NCI-H748 treated with DMSO at 0.1 percent for 48 hours (cell line): ENCODE measurements at places on chromosomes 3 and 15.
A peak's percentile ranks its signal among the peaks of the same experiment; 100 is the strongest.

GRCh38 chr3:19046440-19046839 lies 101.9 kb upstream of the KCNH8 start:
- no peak for DNase-seq

GRCh38 chr3:64266065-64266931 lies 41.0 kb upstream of the PRICKLE2 start:
- no peak for DNase-seq

GRCh38 chr3:39189150-39189958 lies 3.0 kb downstream of the XIRP1 start:
- no peak for DNase-seq

DNA sequence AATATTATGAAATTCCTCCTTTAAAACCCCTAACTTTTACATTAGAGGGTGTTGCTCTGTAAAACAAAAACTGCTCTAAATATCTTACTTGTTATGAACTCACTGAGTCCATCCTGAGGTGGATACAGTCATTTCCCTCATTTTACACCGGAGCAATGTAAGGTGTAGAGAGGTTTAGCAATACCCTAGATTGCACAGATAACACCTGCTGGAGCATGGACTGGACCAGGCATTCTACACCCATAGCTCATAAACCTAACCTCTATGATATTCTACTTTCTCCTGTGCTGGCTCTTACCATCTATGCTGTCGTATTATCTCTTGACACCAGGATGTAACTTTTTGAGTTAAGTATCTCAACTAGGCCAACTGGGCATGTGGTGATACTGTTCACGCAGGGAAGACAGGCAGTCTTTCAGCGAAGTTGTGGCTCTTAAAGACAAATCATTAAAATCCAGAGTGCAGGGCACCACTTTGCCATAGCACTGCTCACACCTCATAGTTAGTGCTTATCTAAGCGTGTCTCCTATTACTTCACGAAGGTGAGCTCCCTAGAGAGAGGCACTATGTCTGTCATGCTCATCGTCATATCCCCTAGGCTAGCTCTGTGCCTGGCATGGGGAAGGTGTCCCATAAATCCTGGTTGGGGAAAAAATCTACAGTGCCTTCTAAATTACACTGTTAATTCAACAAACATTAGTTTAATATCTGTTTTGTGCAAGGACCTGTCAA lies 100.1 kb upstream of the SLC2A2 start:
- no peak for DNase-seq

DNA sequence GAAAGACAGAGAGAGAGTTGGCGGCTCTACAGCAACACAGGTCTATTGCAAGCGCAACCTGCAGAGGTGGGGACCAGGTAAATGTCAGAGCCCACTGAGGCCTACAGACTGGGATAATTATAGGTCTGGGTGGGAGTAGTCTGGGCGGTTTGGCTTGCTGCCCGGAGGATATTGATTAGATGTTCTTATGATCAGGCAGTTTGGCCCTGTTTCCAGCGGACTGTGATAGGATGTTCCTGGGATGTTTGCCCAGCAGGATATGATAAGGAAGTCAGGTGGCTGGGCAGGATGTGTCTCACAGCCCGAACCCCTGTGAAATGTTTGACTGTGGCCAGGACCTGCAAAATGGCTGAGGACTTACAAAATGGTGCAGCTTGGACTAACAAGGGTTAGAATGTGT lies 364.9 kb downstream of the NAALADL2 start:
- peak; percentile 77 for DNase-seq

DNA sequence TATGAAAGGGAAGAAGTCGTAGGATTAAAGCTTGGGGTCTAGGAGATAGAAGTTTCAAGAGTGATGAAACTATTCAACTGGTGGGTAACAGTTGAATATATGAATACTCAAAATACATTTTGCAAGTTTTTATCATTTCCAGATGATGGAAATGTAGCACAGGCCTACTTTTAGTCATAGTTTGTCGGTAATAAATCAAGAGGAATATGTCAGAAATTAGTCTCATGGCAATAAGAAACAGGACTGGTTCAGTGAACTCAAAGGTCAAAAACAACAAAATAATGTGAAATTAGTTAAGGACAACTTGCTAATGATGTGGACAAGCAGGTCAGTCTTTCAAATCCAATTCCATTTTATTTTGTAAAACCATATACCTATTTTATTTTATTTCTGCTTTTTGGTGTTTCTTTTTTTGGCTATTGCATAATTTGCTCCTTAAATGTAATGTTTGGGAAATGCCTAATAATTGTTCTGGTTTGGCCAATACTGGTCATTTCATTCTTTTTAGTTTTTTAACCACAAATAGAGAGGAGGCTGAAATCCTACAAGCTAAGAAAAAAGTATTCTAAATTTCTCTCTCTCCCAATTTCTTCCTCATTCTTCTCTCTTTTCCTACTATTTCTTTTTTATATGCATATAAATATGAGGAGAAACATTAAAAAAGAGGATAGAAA lies 195.2 kb upstream of the ARHGEF26 start:
- DNase-seq: no peak

GRCh38 chr3:44318891-44319311 lies 19.7 kb upstream of the TCAIM start:
- DNase-seq: peak; percentile 4

DNA sequence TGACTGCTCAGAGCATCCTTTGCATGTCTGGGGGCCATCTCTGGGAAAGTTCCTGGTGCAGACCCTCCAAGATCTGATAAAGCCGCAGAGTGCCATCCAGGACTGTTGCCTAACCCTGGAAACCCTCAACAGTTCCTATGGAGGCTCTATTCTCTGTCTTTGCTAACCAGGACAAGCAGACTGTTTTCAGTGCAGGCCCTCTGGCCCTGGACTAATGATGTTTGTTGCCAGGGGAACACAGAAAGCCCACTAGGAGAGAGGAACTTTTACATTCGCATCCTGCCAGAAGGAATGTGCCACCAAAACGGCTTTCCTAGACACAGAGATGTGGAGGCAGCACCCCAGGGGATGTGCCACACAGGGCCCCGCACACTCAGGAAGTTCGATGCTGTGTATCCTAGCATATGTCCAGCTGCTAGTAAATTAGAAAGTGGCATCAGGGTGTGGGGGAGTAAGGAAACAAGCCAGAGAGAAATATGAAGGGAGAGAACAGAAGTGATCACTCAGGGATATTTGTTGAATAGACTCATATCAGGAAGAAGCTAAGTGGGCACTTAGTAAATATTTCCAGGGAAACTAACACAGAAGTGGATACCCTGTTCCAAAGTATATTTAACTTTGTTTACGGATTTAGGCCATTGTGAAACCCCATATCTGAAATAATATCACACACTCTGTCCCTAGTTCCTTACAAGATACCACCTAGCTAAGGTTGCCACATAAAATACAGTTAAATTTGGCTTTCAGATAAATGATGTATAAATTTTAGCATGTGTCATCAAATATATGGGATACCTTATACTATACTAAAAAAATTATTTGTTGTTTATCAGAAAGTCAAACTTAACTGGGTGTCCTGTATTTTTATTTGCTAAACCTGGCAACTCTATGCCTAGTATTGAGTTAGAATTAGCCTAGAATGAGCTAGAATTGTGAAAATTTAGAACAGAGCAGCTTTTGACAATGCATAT lies 29.9 kb upstream of the TMOD3 start:
- DNase-seq: no peak

DNA sequence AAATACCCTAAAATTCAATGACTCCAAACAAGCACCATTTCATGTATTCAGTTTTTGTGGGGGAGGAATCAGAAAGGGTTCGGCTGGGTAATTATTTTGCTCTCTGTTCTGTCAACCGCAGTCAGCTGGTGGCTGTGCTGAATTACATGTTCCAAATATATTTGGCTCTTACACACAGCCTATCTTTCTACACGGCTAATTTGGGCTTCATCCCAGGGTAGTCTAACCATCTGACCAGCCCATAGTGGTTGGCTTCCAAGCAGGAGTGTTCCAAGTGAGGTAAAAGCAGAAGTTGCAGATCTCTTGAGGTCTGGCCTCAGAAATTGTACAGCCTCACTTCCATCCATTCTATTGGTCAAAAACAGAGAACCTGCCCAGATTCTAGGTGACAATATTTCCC lies 760.8 kb upstream of the SEMA6D start:
- no peak for DNase-seq

- DNase-seq: no peak
Observed at GRCh38 chr3:11306817-11307589, 34.8 kb downstream of the ATG7 start.

DNA sequence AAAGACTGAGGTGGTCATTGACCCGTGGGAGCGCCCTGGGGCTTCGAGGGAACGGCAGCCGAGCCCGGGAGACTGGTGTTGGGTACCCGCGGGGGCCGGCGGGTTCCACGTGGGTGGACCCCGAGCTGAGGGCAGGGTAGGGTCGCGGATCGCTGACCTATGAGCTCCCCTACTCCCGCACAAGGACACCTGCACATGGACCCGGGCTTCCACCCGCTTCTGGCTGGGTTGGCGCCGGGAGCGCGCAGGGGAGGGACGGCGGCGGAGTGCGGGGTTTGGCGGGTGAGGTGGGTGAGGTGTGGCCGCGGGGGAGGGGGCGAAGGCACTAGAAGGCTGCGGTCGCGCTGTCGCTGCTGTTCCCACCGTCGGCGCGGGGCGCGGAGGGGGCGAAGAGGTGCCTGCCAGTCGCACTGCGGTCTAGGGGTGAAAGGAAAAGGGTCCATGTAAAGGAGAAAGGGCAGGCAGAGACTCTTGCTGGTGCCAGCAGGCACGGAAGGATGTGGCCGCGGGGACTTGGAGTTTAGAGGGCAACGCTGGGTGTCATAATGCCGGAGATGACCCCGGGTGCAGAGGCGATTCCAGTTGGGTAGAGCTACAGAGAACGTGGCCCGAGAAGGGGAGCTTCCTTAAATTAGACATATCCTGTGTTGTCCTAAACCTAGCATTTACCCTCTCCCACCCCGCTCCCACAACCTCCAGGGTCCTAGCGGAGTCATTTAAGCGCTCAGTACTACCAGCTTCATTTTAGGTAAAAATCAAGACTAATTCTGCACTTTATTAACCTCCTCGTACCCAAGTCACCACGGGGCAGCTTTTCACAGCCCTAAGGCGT lies 245.9 kb upstream of the TOPAZ1 start:
- no peak for DNase-seq
